ENCODE measurements at places on chromosomes 13 and 19.

DNA sequence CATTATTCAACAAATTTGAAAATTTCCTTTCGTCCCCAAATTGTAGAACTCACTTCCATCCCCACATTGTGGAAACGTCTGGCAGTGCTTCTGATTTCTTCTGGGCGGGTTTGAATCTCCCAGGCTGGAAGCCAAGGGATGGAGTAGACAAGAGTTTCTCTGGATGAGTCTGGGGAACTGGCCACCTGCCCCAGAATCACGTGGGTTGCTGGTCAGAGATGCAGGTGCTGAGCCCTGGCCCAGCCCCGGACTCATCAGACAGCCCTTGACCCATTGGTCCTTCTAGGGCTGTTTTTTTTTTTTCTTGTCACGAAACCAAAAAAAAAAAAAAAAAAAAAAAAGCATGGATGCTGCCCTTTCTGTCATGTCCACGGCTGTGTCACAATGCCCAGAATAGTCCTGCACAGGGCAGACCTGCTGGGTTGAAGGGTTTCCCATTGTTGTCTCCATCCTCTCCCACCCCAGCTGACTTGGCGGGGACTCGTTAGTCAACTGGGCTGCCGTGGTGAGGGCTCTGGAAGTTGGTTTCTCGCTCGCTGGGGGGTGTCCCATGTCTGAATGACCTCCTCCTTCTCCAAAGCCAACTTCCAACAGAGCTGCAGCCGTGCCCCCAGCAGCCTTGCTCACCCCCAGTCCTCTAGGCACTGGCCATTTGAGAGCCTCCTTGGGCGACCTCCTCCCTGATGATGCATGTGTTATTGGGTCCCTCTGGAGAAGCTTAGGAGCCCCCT, 12.8 kb downstream of the CHST8 start:
- DNase-seq, result no peak

- no peak for DNase-seq
Observed at GRCh38 chr19:55554302-55554701, 9.0 kb upstream of the SBK3 start.

DNA sequence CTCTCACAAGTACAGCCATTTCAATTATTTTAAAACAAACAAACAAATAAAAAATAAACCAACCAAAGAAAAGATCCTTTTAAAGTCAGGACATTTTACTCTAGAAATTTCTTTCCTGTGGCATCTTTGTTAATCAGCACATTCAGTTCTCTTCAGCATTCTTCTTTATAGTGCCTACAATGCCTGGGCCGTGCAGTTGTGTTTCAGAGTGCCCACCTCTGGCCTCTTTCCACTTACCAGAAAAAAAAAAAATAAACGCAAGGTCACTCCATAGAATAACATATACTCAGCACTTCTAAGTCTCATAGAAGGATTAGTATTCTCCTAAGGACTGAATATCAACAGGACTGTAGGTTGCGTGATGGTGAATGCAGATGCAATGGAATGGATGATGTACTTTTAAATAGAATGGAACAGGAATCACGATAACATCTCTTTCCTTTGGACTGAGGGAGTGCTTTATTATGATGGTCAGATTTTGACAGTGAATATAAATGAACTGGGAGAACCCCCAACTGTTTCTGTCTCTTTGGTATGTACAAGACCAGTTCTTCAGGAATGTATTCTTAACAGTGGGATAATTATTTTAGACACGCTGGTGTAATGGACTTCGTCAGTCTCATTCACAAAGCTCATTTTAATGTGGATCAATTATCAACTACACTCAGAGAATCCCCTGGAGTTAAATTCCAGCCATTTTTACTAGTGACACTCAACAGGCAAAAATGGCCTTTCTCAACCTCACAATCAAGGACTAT, 125.0 kb upstream of the NBEA start:
- DNase-seq, result no peak

DNA sequence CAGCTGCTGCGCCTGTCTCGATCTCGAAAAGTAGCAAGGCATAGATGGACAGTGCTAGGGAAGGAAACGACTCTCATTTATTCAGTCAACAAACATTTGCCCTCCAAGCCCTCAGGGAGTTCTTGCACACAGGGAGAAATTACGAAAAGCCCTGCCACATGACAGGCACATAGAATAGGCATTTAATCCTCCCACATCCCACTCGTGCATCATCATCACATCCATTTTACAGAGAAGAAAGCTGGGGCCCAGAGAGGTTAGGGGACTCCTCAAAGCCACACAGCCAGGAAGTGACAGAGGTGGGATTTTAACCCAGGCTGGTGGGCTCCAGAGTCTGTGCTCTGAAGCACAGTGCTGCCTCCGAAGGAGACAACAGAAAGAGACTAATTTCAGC, 11.6 kb downstream of the TMEM221 start:
- DNase-seq, result no peak

DNA sequence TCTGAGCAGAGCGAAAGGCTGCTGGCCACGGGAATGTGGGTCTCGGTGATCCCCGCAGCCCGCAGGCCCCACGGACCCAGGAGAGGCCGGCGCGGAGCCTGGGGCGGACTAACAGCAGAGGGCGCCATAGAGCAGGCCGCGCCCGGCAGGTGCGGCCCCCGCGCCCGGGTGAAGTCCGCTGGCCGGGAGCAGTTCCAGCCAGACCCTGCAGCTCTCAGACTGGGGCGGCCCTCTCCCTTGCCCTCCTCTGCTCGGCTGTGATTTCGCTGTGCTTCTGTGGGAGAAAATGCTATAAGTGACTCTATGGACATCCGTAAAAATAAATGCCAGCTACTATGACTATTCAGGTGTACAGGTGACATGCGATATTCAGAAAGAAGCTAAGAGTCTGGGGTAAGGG, 37.7 kb downstream of the GSX1 start:
- peak; percentile 3 for DNase-seq

GRCh38 chr13:44068169-44068568, 188.5 kb downstream of the LACC1 start:
- no peak for DNase-seq

GRCh38 chr13:41053384-41053826, 7.9 kb upstream of the WBP4 start:
- DNase-seq, result no peak

- no peak for DNase-seq
Observed at GRCh38 chr19:2846180-2846894, 5.1 kb downstream of the ZNF555 start.

- DNase-seq, result no peak
Observed at GRCh38 chr13:59374691-59375090, 789.0 kb downstream of the DIAPH3 start.

GRCh38 chr19:4523306-4524110, 5.2 kb upstream of the PLIN4 start:
- no peak for DNase-seq

DNA sequence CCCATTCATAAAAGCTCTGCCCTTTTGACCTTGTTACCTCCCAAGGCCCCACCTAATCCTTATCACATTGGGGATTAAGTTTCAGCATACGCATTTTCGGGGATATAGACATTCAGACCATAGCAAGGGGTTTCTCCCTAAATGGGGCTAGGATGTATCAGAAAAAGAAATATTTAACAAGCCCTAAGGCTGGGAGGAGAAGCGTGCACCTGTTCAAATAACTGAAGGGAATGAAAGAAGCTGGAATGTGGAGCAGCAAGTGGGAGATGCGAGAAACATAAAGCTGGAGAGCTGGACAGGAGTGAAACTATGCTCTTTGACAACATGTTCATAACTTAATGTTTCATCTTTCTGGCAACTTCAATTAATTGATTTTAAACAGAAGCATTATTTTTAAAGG, 811.8 kb upstream of the GPC6 start:
- DNase-seq, result no peak

DNA sequence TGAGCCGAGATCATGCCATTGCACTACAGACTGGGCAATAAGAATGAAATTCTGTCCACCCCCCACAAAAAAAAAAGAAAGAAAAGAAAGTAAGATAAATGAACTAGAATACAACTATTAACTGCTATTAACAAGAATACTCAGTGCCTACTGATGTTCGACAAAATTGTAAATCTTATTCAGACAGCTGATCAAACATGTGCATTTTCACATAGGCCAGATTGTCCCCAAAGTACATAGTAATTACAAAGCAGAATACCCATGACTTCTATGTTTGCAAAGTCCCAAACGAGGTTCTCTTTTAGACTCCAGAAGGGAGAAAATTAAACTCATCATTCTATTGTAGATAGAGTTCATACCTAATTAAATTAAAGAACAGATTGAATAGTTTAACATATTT, 113.4 kb downstream of the UFM1 start:
- no peak for DNase-seq

GRCh38 chr13:50319635-50320255, 304.5 kb downstream of the KCNRG start:
- DNase-seq, result no peak

GRCh38 chr13:112074139-112074865, 7.4 kb downstream of the SOX1 start:
- no peak for DNase-seq

DNA sequence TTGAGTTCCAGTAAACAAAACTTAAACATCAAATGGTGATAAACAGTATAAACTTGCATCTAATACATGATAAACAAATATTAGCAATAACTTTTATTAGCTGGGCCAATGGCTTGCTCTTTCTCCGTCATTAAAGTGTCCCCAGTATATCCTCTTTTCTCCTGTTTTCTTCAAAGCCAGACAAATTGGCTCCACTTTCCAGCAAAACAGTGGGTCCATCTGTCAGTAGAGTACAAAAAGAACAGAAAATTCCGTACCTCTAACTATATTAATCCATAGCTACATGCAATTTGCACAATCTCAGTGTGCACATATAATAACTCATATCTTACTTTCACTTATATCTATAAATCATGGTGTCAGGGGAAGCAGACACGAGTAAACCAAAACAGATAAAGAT, 678.0 kb upstream of the SPRY2 start:
- DNase-seq, result no peak

GRCh38 chr13:38542601-38543000, 144.3 kb upstream of the FREM2 start:
- DNase-seq, result no peak

DNA sequence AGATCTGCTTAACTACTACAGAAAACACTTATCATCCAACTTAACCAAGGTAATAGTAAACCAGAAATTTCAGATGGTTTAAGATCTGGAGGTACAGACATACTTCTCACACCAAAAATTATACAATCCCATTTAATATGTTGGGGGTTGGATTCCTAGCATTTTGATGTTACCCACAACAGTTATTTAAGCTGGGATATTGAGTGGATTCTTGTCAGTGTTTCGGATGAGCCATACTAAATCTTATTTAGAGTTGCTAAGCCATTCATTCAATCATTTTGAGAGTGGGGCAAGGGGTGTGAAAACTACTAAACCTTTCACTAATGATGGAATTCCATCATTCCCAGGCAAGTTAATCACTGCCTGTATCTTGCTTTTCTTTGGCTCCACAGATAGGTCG, 40.6 kb downstream of the KATNAL1 start:
- no peak for DNase-seq

DNA sequence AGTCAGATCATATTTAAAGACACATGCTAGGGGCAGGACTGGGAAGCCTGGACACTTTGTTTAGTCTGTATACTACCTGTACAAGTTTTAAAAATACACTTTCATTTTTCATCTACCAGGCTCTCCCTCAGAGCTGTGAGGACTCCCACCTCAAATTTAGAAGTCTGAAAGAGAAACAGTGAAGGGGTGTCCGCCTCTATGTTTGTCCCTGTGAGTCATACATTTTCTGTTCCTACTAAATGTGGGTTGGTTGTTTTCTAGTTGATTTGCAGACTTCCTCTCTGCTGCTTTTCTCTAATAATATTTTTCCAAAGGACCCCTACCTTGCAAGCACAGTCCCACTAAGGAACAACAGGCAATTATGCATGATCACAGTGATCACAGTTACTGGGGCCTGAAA, 110.5 kb downstream of the ENOX1 start:
- DNase-seq, result no peak

DNA sequence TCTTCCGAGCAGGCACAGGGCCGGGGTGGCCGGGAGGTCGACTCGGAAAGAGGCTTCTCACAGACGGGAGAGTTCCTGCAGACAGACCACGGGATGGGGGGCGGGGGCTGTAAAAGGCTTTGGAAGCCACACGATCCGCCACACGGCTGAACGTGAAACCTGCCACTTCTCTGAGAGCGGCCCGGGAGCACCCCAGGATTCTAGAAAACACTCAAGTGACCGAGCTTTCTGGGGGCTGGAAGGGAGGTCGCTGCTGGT, 15.6 kb upstream of the SLC39A3 start:
- DNase-seq, result no peak

- DNase-seq, result no peak
Observed at GRCh38 chr19:56953470-56953869, 112.9 kb upstream of the PEG3 start.

DNA sequence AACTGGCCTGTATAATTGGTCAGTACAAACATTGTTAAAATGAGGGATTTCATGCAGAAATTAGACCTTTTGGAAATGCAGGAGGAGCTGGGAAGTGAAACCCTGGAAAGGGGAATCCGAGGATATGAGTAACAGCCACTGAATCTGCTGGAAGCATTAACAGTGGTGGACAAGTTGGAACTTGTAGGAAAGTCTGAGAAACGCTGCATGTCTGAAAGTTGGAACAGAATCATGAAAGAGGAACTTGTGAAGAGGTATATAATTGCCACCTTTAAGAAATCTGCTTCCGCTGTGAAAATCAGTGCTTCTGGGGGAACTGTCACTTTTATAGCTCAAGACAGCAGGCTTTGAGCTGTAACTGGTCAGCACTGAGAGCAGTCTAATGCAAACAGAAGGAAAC, 716.5 kb upstream of the PRR20A start:
- no peak for DNase-seq

DNA sequence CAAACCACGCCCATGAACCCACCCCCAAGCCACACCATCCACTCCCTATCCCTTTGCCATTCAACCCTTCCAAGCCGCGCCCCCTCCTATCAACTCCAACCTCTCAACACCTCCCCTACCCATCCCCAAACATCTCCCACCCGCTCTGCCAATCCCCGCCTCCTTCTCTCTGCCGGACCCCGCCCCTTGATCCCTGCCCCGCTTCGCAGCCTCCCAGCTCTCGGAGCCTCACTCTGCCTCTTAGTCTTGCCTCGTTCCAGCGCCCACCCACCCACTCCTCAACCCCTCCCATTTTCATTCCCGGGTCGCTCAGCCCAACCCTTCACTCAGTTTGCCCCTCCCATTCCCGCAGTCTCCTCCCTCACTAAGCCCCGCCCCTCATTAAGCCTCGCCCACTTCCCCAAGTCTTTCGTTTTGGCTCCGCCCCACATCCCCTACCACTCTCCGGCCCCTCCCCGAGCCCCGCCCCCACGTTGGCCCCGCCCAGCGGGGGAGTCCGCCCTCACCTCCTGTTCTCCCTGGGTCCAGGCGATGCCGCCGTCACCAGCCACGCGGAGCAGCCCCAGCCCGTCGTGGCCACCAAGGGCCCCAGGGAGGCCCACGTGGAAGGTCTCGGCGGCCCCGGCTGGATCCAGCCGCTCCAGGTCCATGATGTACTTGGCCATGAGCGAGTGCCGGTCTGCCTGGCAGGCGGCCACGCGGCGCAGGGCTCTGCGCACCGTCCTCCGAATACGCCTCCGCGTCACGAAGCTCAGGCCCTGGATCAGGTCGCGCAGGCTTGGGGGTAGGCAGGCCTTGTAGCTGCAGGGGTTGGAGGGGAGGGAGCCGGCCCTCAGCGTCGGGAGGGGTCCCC, 5.7 kb downstream of the JAK3 start:
- no peak for DNase-seq

- DNase-seq, result no peak
Observed at GRCh38 chr19:3504735-3505134, 1.4 kb upstream of the FZR1 start.

Measured in stimulated activated CD4-positive, alpha-beta T cell treated with anti-CD3 and anti-CD28 coated beads, Interleukin-1b, Interleukin-23, amount 100 ng/mL, for 1 hour (primary cell).